ENCODE measurements at places on chromosomes 4 and X.

GRCh38 chrX:13499736-13500135 is 69.7 kb upstream of the EGFL6 start:
- DNase-seq: no peak

DNA sequence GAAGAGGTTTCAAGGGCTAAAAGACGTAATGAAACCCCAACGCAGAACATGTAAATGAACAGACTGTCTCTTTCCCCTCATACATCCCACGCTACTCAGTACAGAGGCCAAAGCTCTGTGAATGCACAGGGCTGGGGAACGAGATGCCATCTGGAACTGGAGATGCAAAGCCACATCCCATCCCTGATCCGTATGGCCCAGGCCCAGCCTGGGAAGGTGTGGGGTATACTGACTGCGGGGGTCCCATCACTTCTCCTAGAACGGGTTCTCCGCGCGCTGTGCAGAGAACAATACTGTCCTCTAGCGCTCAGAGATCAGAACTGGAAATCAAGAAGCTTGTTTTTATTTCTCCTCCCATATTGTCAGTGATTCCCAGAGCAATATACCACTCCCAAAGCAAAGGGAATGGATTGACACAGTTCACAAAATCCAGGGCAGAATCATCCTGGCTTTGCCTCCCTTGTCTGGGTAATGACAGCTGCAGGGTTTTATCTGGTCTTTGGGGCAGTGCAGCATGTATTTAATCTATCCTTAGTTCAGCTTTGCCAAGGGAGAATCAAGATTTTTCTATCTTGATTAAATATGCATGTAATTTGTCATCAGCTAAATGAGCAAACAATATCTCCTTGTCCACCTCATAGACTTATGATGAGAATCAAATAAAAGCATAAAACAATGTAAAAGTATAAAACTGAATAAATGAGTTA is 47.3 kb upstream of the TLR3 start:
- DNase-seq: peak; percentile 58

DNA sequence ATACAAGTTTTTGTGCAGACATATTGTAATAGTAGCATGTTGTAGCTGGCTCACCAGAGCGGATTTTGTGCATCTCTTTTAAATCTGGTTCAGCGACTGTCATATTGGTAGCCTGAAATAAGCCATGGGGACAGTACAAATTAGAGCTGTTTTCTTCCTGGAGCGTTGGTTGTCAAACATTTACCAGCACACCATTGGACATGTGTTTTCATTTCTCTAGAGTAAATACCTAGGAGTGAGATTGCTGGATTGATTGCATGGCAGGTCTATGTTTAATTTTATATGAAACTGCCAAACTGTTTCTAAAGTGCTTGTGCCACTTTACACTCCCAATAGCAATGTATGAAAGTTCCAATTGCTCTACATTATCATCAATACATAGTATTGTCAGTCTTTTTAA is 2.6 kb upstream of the ARAF start:
- no peak for DNase-seq

GRCh38 chr4:46270986-46271596 is 118.8 kb downstream of the GABRA2 start:
- DNase-seq: peak; percentile 23

- DNase-seq: peak; percentile 16
Observed at GRCh38 chr4:38902695-38903094, 35.1 kb downstream of the FAM114A1 start.

- DNase-seq: no peak
Observed at GRCh38 chrX:53656845-53657244, 29.7 kb downstream of the HUWE1 start.

DNA sequence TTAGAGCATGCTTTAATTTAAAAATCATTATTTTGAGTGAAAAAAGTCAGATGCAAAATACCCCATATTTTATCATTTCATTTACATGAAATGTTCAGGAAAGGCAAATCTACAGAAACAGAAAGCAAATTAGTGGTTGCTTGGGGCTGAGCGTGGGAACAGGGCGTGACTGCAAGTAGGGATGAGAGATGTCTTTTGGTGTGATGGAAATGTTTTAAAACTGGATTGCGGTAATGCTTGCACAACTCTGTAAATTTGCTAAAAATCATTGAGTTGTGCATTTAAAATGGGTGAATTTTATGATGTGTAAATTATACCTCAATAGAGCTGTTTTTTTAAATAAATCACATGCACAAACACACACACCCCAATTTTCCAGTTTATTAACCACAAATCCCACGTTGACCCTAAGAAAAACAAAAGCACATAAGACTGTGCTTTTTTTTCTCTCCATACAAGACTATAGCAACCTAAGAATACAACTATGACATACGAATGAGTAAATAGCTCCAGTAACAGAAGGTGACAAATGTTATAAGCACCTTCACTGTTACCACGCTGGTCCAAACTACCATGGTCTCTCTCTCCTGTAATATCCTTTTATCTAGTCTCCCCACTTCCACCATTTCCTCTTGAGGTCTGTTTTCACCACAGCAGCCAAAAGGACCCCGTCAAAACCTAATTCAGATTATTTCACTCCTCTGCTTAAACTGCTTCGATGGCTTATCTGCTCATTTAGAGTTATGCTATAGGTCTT is 37.2 kb downstream of the FRMD7 start:
- DNase-seq: no peak

GRCh38 chrX:9310616-9311015 is 154.2 kb upstream of the TBL1X start:
- DNase-seq: peak; percentile 37

- no peak for DNase-seq
Observed at GRCh38 chrX:96692890-96693289, 8.2 kb downstream of the DIAPH2 start.

- peak; percentile 2 for DNase-seq
Observed at GRCh38 chrX:51456814-51457213, 39.6 kb downstream of the NUDT11 start.

DNA sequence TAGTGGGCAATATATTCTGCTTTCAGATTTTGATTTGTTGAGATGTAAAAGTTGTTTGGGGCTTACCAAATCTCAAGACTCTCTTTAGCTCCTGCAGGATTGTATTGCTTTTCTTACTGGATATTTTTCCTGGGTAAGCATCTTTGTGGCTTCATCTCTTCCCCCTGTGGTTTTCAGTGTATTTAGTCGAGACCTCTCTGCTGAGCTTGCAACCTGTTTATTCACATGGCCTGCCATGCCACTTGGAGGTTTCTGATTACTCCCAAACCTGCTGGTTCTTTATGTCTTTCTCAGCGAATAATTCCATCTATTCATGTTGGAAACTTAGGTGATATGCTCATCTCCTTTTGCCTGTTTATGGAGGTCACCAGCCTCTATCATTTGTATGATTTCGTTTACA is 10.9 kb downstream of the CCNG2 start:
- DNase-seq: no peak

DNA sequence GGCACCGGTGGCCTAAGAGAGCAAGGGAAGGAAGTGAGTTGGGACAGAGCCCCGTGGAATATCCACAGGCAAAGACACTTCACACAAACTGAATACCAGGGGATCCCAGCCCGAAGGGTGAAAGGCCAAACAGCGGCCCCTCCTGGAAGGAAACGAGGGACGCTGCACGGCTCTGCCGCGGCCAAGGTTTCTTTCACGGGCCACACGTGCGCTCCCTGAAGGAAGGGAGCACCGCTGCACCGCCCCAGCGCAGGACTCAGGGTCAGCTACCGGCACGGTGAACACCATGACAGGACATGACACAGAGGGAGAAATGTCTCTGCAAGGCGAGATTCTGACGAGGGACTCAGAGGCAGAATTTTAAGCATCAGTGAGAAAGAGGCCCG is 31.5 kb upstream of the GTPBP6 start:
- no peak for DNase-seq

GRCh38 chr4:2274320-2275043 is 12.6 kb upstream of the MXD4 start:
- DNase-seq: no peak

- DNase-seq: no peak
Observed at GRCh38 chr4:147299205-147299604, 181.7 kb upstream of the EDNRA start.

- peak; percentile 46 for DNase-seq
Observed at GRCh38 chr4:26362745-26363439, 42.1 kb downstream of the RBPJ start.

GRCh38 chr4:65050786-65051185 is 619.5 kb downstream of the EPHA5 start:
- DNase-seq: no peak

- DNase-seq: no peak
Observed at GRCh38 chrX:118225711-118226428, 109.3 kb upstream of the KLHL13 start.

GRCh38 chr4:131388277-131388676 is 1760.8 kb upstream of the PCDH10 start:
- no peak for DNase-seq

DNA sequence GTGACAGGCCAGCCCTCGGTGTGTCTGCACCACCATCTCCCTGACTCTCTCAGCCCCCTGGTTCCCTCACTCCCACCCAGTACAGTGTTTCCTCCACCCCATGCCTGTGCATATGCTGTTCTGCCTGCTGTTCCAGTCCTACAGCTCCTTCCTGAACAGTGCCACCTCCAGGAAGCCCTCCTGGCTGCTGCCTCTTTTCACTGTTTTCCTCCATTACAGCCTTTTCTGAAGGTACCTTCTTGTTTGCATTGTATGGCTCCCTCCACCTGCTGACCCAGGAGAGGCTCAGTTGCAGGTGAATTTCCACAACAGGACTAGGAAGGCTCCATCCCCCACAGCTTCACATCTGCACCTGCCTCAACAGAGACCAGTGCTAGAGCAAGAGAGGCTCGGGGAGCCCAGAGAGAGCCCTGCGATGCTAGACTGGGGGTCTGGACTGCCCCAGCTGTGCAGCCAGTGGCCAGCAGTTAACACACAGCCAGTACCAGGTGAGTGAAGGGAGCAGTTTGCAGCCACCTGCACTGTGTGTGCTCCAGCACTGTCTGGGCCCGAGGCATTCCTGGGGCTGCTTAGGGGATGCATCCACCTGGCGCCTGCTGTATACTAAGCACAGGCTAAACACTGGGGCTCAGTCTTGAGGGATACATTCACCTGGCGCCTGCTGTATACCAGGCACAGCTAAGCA is 92.0 kb downstream of the ADRA2C start:
- no peak for DNase-seq

DNA sequence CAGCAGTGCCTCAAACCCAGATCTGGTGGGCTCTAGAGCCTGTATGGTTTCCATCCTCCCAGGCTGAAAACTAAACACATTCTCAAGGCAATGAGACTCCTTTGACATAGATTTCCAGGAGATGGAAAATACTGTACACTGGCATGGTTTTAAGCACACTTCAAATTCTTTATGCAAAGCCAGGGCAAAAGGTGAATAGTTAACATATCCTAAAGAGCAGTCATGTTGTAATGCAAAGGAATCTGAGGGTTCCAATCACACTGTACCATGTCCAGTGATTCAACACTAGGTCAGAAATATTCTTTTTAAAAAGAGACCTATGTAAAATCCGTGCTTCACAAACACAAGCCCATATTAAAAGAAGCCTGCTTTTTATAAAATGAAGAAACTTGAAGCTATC is 195.3 kb downstream of the QDPR start:
- DNase-seq: peak; percentile 30

GRCh38 chr4:151990201-151990600 is 229.4 kb upstream of the GATB start:
- DNase-seq: peak; percentile 19

DNA sequence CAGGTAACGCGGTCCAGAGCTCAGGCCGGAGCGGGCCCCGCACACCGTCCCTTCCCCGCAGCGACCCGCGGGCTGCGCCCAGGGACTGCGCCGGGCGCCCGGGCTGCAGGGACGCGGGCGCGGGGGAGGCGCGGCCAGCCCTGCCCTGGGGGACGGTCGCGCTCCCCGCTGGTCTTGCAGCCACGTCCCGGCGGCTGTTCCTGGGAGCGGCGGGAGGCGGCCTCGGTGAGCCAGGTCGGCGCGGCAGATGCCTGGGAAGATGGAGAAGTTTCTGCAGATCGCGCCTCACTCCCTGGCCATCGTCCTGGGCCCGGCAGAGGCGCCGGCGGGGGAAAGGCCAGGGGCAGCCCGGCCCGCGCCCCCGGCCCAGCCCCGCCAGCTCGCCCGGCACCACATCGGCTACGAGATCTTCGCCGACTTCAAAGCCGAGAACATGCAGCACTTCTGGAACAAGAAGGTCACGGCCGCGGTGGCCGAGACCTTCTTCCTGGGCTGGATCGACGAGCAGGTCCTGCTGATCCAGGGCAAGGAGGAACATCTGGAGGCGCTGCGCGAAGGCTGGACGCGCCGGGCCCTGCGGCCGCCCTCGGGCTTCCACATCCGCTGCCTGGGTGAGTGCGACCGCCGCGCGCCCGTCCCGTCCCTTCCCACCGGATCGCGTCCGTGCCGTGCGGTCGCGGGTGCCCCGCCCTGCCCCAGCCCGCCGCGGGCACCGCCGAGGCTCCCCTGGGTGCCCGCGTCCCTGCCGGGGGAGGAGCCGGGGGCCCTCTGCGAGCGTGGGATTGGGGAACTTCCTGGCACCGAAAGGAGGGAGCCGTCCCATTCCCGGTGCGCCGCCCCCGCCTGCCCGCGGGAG is 107.4 kb upstream of the STOX2 start:
- peak; percentile 14 for DNase-seq

DNA sequence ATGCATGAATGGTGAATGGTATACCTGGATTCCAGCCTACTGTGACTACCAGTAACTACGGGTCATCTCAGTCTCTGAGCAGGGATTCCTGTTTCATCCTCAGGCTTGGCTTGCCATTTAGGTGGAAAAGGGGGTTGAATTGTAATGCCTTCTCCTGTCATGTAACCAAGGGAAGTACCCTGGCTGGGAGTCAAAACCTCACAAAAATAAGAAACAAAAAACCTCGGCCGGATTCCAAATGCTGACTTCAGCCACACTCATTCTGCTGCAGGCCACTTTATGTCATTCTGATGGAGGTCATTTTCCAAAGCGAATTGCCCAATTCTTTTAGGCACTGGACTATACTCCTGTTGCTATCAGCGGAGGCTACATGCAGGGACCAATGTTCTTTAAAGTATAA is 324.7 kb downstream of the LDB2 start:
- peak; percentile 68 for DNase-seq

GRCh38 chrX:110315551-110315950 is 2.3 kb downstream of the AMMECR1 start:
- DNase-seq: no peak

DNA sequence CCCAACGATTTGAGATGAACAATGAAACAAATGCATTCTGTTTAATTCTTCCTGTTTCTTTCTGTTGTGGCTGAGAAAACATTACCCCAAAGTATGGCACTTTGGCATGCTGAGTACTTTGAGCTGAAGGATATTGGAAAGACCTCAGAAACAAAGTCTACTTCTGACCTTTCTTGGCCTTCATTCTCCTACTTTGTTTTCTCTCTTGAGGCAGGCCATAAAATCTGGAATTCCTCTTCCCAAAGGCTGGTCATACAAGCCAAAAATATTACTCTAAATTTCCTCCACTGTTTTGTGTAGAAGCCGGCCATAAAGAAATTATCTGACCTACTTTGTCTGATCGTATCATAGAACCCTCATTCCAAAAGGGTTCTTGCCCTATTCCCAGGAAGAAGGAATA is 1048.2 kb downstream of the TECRL start:
- no peak for DNase-seq

- DNase-seq: peak; percentile 47
Observed at GRCh38 chrX:70033348-70034051, 16.2 kb downstream of the AWAT2 start.

All from fibroblast of skin of scalp (primary cell).